Ascending aorta (tissue), 2 donors: ENCODE measurements at places on chromosomes 4 and X. TPM values are rescaled to one million over a fixed set of nuclear protein-coding genes. Genes with fewer than 3 reads are reported as not detected.

The MAGEC3 gene
- total RNA-seq, result not detected

The CPLX1 gene
- 1.1 TPM for total RNA-seq

The PHOX2B gene
- total RNA-seq, result not detected

The NAA11 gene
- total RNA-seq, result not detected

The POU4F2 gene
- not detected for total RNA-seq

The ARAP2 gene
- 12.2 TPM for total RNA-seq

GRCh38 chr4:98570151-98570797 lies 88.1 kb downstream of the TSPAN5 start:
- H3K36me3 ChIP-seq, result no peaks in the 10 kb centered on the region
- H3K27me3 ChIP-seq, result no peaks in the 10 kb centered on the region
- no peak overlapping the region for H3K27ac ChIP-seq
- H3K4me3 ChIP-seq, result no peak overlapping the region

DNA sequence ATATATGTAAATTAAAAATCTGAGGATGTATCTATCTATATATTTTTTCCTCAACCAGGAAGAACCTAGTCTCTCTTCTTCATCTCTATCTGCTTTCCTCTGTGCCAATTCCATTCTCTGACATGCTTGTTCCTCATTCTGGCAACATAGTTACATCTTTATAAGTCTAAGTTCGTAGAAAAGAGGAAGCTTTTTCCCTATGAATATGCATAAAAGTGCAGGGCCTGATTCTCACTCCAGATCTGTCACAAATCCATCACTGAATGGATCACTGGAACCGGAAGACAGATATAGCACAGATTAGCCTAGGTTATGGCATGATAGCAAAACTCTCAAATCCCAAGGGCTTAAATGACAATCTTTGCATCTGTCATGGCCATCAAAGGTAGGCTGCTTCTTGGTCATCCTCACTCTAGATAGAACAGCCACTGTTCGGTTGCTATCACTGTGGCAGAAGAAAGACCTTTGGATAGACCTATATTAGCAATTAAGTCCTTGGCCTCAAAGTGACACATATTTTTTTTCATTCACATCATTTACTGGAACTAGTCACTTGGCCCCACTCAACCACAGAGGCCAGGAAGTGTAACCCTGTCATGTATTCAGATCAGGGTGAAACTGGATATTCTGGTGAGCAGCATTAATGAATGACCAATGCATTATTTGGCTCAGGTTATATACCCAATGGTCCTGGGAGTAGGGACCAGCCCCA lies 22.2 kb downstream of the DTHD1 start:
- H3K36me3 ChIP-seq, result no peaks in the 10 kb centered on the region
- no peak overlapping the region for H3K4me3 ChIP-seq
- no peak for DNase-seq
- H3K4me1 ChIP-seq, result no peaks in the 10 kb centered on the region
- no peak overlapping the region for H3K27ac ChIP-seq

DNA sequence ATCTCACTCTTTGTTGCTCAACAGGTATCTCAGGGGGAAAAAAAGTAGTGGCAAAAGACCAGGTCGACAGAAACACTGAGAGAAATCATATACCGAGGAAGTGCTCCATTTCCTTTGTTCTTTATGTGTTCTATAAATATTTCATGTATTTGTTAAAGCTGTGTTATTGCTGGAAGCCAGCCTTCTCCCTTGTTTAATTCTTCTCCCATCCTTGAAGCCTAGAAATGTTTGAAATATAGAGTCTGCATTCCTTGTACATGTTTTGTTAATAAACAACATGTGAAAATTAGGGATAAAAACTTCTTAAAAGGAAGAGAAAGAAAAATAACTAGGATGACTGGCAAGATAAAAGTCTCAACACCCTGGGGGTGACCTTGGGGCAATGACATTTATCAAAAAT lies 186.2 kb downstream of the ANKRD50 start:
- H3K4me1 ChIP-seq, result peaks cover 5% of the 10 kb centered on the region
- no peak overlapping the region for H3K27ac ChIP-seq
- no peak for DNase-seq
- H3K27me3 ChIP-seq, result no peaks in the 10 kb centered on the region

DNA sequence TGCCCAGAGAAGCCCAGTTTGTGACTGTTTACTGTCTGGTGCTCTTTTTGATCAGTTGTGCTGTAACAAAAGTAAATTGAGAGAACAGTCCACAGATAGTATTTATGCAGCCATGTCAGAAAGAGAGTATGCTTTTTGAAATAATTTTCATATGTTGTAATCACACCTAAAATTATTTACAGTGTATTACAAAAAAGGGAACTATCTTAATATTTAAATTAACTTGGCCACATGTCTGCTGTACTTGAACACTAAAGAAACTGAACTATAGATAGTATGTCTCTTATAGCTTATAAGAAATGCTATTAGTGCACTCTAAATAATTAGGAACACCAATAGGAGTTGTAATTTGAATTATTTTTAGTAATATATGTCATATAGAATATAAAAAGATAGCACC lies 30.2 kb downstream of the KIAA0232 start:
- no peak overlapping the region for H3K27ac ChIP-seq
- H3K36me3 ChIP-seq, result no peaks in the 10 kb centered on the region
- H3K4me3 ChIP-seq, result no peak overlapping the region
- no peaks in the 10 kb centered on the region for H3K4me1 ChIP-seq
- no peak for DNase-seq
- no peaks in the 10 kb centered on the region for H3K27me3 ChIP-seq

DNA sequence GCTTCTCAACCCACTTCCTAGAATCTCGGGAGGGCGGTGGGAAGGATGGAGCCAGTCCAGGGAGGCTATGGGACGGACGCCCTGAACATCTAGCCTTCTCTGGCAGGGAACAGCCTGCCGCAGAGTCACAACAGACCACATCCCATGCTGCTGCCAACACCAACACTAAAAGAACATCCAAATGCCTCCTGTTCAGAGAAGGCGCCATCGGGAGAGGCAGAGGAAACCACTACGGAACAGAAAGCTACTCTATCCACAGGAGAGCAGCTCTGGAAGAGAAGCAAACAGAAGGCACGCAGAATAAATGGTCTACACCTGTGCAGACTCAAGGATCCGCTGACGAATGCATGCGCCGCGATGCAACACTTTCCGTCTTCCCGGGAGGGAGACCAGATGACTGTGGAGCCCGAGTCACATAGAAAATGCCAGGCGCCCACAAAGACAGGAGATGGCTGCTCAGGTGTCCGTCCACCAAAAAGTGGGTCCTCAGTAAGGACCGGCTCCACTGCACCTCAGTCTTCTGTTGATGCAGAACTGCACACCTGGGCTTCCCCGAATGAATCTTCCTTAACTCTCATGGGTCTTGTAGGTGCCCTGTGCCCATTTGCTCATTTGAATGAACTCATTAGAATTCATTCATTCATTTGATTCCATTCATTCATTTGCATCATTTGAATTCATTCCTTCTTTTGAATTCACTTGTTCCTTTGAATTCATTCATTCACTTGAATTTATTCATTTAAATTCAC lies 217.5 kb downstream of the DHRSX start:
- H3K36me3 ChIP-seq, result no peaks in the 10 kb centered on the region
- no peaks in the 10 kb centered on the region for H3K27me3 ChIP-seq
- no peak for DNase-seq
- H3K4me1 ChIP-seq, result no peaks in the 10 kb centered on the region
- H3K27ac ChIP-seq, result no peak overlapping the region

GRCh38 chrX:40501164-40501855 lies 79.5 kb upstream of the ATP6AP2 start:
- H3K27ac ChIP-seq, result no peak overlapping the region
- no peaks in the 10 kb centered on the region for H3K36me3 ChIP-seq
- H3K4me3 ChIP-seq, result no peak overlapping the region

DNA sequence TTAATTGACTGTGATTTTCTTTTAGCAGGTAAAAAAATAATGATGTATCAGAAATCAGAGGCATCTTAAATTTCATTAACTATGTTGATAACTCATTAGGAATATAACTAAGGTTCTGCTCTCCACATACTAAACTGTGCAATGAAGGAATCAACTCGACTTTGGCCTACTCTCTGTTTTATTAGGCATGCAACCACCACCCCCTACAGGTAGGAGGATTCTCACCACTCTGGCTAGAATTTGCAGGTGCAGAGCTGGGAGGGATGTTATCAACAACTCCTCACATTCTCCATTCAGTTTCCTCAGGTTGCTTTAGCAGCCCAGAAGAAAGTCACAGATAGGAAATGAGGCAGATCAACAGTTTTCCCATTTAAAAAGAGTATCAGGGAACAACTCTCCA lies 160.1 kb downstream of the COX18 start:
- no peak overlapping the region for H3K27ac ChIP-seq
- DNase-seq, result no peak
- H3K4me3 ChIP-seq, result no peak overlapping the region
- no peaks in the 10 kb centered on the region for H3K4me1 ChIP-seq
- H3K36me3 ChIP-seq, result no peaks in the 10 kb centered on the region
- H3K27me3 ChIP-seq, result no peaks in the 10 kb centered on the region

GRCh38 chrX:20260885-20261284 lies 5.8 kb downstream of the RPS6KA3 start:
- H3K27me3 ChIP-seq, result peaks cover 2% of the 10 kb centered on the region
- H3K36me3 ChIP-seq, result no peaks in the 10 kb centered on the region
- no peak overlapping the region for H3K4me3 ChIP-seq
- no peak overlapping the region for H3K27ac ChIP-seq
- no peak for DNase-seq
- no peaks in the 10 kb centered on the region for H3K4me1 ChIP-seq

- no peaks in the 10 kb centered on the region for H3K36me3 ChIP-seq
- no peak overlapping the region for H3K4me3 ChIP-seq
- no peaks in the 10 kb centered on the region for H3K27me3 ChIP-seq
- no peak overlapping the region for H3K27ac ChIP-seq
These were observed 33.5 kb downstream of the TMEM164 start for GRCh38 chrX:110036162-110037033.

GRCh38 chrX:53089224-53089842 lies 4.6 kb upstream of the KANTR start:
- peak overlapping the region; percentile 60 for H3K4me3 ChIP-seq
- peak overlapping the region; percentile 96 for H3K27ac ChIP-seq
- H3K4me1 ChIP-seq, result no peaks in the 10 kb centered on the region
- no peaks in the 10 kb centered on the region for H3K27me3 ChIP-seq

GRCh38 chr4:68288393-68288740 lies 42.9 kb upstream of the TMPRSS11B start:
- H3K36me3 ChIP-seq, result no peaks in the 10 kb centered on the region
- no peak overlapping the region for H3K4me3 ChIP-seq
- H3K27ac ChIP-seq, result no peak overlapping the region
- no peaks in the 10 kb centered on the region for H3K4me1 ChIP-seq

- no peaks in the 10 kb centered on the region for H3K4me1 ChIP-seq
- DNase-seq, result no peak
- H3K36me3 ChIP-seq, result no peaks in the 10 kb centered on the region
- H3K27me3 ChIP-seq, result no peaks in the 10 kb centered on the region
- no peak overlapping the region for H3K4me3 ChIP-seq
These were observed 21.6 kb upstream of the STIM2 start for GRCh38 chr4:26839016-26839415.

DNA sequence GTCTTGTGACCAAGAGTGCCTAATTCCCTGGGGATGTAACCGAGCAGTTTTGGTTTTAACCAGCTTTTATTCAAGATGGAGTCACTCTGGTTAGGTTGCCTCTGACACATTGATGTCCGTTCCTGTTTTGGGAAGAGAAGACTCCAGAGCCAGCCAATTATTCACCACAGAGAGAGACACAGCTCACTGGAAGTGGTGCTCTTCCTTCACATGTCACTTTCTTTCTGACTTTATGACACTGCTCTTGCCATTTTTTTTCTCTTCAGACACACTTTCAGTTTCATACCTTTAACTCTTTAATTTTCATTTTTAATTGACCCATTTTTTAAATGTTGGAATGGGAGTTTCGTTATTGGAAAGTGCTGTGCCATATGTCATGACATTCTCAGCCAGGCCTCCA lies 418.4 kb upstream of the FSTL5 start:
- H3K27ac ChIP-seq, result no peak overlapping the region
- no peaks in the 10 kb centered on the region for H3K4me1 ChIP-seq
- H3K27me3 ChIP-seq, result no peaks in the 10 kb centered on the region
- no peak overlapping the region for H3K4me3 ChIP-seq
- no peak for DNase-seq
- H3K36me3 ChIP-seq, result no peaks in the 10 kb centered on the region

- H3K4me1 ChIP-seq, result no peaks in the 10 kb centered on the region
- no peak overlapping the region for H3K27ac ChIP-seq
- no peaks in the 10 kb centered on the region for H3K27me3 ChIP-seq
- no peaks in the 10 kb centered on the region for H3K36me3 ChIP-seq
- no peak overlapping the region for H3K4me3 ChIP-seq
These were observed 702 bp downstream of the KLHL5 start for GRCh38 chr4:39062770-39063097.

GRCh38 chr4:82053396-82053795 lies 320.4 kb downstream of the HNRNPD start:
- H3K4me3 ChIP-seq, result no peak overlapping the region
- no peaks in the 10 kb centered on the region for H3K4me1 ChIP-seq
- DNase-seq, result no peak
- H3K27me3 ChIP-seq, result no peaks in the 10 kb centered on the region
- H3K27ac ChIP-seq, result no peak overlapping the region
- no peaks in the 10 kb centered on the region for H3K36me3 ChIP-seq

GRCh38 chr4:80540785-80541469 lies 205.4 kb downstream of the CFAP299 start:
- no peak overlapping the region for H3K4me3 ChIP-seq
- H3K27ac ChIP-seq, result no peak overlapping the region
- H3K4me1 ChIP-seq, result no peaks in the 10 kb centered on the region
- no peak for DNase-seq
- no peaks in the 10 kb centered on the region for H3K36me3 ChIP-seq

DNA sequence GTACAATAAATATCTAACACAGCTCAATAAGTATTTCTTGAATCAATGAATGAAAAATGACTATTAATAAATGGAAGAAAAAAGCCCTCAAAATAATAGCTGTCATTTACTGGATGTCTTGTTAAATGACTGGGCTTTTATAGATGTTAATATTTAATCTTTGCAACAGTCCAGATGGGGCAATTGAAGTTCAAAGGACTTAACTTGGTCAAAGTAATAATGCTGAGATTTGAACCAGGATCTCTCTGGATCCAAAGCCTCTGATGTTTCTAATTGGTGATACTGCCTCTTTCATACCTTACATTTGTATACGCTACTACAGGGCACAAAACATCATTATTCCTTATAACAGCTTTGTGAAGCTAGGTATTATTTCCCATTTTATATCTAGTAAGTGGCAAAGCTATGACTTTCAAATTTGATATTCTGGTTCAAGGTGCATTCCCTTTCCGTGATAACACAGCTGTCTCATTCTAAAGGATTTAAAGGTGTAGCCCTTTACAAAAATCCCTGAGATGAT lies 72.6 kb downstream of the DCK start:
- H3K36me3 ChIP-seq, result no peaks in the 10 kb centered on the region
- DNase-seq, result no peak
- no peaks in the 10 kb centered on the region for H3K4me1 ChIP-seq
- H3K27ac ChIP-seq, result no peak overlapping the region
- H3K27me3 ChIP-seq, result no peaks in the 10 kb centered on the region

GRCh38 chr4:181688432-181688831 lies 554.8 kb upstream of the TENM3 start:
- H3K4me1 ChIP-seq, result no peaks in the 10 kb centered on the region
- H3K4me3 ChIP-seq, result no peak overlapping the region
- H3K27me3 ChIP-seq, result no peaks in the 10 kb centered on the region
- no peak overlapping the region for H3K27ac ChIP-seq

DNA sequence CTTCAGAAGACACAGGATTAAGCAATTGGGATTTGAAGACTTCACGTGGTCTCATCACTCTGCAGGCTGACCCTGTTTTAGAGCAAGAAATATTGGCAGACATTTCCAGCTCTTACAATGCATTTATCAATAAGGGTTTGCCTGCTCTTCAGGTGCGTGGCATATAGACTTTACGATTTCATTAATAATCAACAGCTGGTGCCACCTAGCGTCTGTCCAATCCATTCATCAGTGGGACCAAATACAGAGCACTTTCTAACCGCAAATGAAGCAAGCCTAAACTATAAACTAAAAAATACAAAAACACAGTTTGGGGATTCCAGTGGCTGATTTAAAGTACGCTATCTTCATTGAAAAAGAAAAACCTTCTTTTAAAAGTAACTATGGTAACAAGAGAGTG lies 125.4 kb upstream of the DMD start:
- no peaks in the 10 kb centered on the region for H3K4me1 ChIP-seq
- peak overlapping the region; percentile 4 for H3K4me3 ChIP-seq
